Tibial nerve (tissue), 4 donors: ENCODE measurements at places on chromosomes 1 and 21. TPM values are rescaled to one million over a fixed set of nuclear protein-coding genes. Genes with fewer than 3 reads are reported as not detected.

DNA sequence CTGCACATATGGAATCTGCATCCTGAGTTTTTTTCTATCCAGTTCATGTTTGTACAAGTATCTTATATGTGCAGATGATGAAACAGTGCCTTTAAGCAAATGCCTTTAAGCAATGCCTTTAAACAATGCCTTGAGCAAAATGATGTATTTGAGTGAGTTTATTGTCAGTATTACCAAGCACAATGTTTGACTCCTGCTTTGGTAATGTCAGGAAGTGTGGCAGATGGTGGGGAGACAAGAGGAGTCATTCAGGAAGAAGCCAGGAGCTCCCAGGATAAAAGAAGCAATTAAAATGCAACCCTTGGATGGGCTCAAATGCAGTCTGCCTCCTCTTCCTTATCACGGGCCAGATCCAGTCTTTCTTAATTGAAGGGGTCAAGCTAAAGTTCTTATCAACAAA, 108.7 kb upstream of the KCNJ15 start:
- no peak overlapping the region for H3K4me3 ChIP-seq
- no peak overlapping the region for H3K27ac ChIP-seq
- peaks cover 3% of the 10 kb centered on the region for H3K27me3 ChIP-seq
- H3K36me3 ChIP-seq = no peaks in the 10 kb centered on the region

DNA sequence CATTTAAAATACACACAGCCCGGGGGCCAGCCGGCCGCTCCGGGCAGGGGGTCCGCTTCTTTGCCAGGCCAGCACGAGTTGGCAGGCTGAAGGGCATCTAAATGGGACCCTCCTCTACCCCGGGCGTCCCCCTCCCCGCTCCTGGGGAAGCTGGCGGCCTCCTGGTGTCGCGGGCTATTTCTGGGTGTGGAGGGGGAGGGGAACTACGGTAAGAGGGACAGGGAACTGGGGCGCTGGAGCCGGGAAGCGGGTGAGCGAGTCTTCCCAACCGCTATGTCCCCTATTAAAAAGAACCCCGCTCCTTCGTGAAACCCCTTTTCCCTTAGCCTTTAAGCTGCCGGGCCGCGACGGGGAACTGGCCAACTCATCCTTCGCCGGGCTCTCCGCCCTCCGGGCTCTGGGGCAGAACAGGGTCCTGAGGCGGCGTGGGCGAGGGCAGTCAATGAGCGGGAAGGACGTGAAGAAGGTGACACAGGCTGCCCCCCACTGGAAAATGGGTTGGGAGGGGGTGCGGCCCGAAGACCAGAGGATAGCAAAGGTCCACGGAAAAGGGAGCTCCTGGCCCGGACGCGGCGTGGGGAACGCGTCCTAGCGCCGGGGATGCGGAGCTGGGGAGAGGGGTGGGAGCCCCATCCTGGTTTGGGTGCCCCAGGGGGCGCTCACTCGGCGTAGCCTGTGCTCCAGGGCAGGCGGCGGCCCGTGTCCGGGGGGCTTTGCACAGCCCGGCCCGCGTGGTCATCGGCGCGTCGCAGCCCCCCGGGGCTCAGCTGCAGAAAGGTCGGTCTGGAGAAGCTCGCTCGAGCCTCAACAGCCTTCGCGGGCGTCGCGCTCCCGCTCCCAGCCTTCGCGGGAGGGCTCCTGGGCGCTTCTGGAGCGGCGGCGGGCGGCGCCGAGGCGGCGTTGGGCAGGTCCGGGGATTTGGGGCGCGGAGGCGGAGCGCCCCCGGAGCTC, 544 bp downstream of the PPM1J start:
- peak overlapping the region; percentile 81 for H3K4me3 ChIP-seq
- no peak for DNase-seq
- peaks cover 4% of the 10 kb centered on the region for H3K27me3 ChIP-seq
- H3K36me3 ChIP-seq = no peaks in the 10 kb centered on the region
- H3K4me1 ChIP-seq = peaks cover 16% of the 10 kb centered on the region

DNA sequence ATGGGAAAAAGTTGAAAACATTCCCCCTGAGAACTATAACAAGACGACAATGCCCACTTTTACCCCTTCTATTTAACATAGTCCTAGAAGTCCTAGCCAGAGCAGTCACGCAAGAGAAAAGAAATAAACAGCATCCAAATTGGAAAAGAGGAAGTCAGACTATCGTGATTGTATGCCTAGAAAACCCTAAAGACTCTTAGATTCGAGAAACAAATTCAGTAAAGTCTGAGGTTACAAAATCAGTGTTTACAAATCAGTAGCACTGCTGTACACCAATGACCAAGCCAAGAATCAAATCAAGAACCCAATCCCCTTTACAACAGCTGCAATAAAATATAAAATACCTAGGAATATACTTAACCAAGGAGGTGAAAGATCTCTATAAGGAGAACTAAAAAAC, 72.4 kb downstream of the POU2F1 start:
- no peak for DNase-seq
- peaks cover 5% of the 10 kb centered on the region for H3K4me1 ChIP-seq
- no peaks in the 10 kb centered on the region for H3K36me3 ChIP-seq
- H3K27me3 ChIP-seq = no peaks in the 10 kb centered on the region
- no peak overlapping the region for H3K4me3 ChIP-seq
- no peak overlapping the region for H3K27ac ChIP-seq

GRCh38 chr1:181016563-181016962, 6.1 kb downstream of the STX6 start:
- peaks cover 16% of the 10 kb centered on the region for H3K4me1 ChIP-seq
- no peak overlapping the region for H3K27ac ChIP-seq
- DNase-seq = no peak
- H3K27me3 ChIP-seq = no peaks in the 10 kb centered on the region
- no peaks in the 10 kb centered on the region for H3K36me3 ChIP-seq

DNA sequence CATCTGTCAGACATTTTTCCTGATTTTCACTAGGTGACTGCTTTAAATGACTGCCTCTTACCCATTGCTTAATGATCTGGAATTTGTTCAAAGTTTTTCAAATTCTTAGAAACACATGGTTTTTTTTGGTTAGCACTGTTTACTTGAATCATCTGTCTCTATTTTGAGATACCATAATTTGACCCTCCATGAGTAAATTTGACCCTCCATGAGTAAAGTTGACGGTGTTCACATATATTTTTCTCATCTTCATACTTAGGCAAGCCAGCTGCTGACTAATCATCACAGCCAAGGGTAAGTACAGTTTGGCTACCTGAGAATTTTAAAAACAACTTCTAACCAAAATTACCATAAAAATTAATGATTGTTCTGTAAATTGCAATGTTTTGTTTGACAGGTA, 586.5 kb downstream of the PTBP2 start:
- no peaks in the 10 kb centered on the region for H3K36me3 ChIP-seq
- no peak overlapping the region for H3K4me3 ChIP-seq
- no peak overlapping the region for H3K27ac ChIP-seq
- peaks cover 5% of the 10 kb centered on the region for H3K4me1 ChIP-seq

DNA sequence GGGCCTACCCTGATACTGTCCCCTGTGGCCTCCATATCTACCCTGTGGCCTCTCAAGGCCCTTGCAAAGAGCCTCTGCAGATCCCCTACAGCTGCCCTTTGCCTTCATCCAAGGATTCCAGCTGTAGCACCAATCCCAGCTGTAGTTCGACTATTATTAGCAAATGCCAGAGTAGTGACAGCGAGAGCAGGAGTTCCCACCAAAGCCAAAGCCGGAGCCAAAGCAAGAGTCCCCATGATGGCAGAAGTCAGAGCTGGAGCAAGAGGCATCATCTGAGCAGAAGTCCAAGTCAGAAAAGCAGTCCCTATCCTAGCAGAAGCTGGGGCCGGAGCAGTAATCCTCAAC, 2.7 kb downstream of the NSUN4 start:
- no peak overlapping the region for H3K27ac ChIP-seq
- H3K4me1 ChIP-seq = peaks cover 28% of the 10 kb centered on the region
- no peaks in the 10 kb centered on the region for H3K27me3 ChIP-seq
- H3K36me3 ChIP-seq = peaks cover 65% of the 10 kb centered on the region
- H3K4me3 ChIP-seq = no peak overlapping the region

GRCh38 chr1:213106298-213106697, 55.3 kb downstream of the RPS6KC1 start:
- no peak overlapping the region for H3K4me3 ChIP-seq
- peaks cover 14% of the 10 kb centered on the region for H3K4me1 ChIP-seq
- H3K27ac ChIP-seq = no peak overlapping the region
- H3K36me3 ChIP-seq = no peaks in the 10 kb centered on the region

DNA sequence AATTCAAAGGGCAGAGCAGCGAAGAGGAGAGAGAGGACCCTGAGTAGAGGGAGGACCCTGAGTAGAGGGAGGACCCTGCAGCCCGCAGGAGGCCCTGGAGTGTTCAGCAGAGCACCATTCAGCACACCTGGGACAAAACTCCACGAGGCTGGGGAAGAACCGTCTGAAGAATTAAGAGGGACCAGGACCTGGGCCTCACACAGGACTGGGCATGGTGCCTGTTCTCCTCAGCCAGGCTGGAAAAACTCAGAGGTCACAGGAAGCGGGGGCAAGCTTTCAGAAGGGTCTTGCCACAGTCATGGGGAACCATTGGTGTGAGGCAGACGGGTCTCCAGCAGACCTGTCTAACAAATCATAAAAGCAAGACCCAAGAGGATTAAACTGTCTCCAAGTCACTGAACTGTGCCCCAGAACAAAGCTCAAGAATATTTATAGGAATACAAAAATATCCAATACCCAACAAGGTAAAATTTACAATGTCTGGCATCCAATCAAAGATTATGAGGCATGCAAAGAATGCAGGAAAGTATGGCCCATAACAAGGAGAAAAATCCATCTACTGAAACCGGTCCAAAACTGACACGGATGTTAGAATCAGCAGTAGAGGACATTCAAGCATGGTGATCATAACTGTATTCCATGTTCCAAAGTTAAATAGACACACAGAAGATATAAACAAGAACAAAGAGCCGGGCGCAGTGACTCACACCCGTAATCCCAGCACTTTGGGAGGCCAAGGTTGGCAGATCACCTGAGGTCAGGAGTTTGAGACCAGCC, 30.6 kb downstream of the MORN1 start:
- no peak for DNase-seq
- no peaks in the 10 kb centered on the region for H3K4me1 ChIP-seq
- H3K27me3 ChIP-seq = no peaks in the 10 kb centered on the region
- no peak overlapping the region for H3K4me3 ChIP-seq

DNA sequence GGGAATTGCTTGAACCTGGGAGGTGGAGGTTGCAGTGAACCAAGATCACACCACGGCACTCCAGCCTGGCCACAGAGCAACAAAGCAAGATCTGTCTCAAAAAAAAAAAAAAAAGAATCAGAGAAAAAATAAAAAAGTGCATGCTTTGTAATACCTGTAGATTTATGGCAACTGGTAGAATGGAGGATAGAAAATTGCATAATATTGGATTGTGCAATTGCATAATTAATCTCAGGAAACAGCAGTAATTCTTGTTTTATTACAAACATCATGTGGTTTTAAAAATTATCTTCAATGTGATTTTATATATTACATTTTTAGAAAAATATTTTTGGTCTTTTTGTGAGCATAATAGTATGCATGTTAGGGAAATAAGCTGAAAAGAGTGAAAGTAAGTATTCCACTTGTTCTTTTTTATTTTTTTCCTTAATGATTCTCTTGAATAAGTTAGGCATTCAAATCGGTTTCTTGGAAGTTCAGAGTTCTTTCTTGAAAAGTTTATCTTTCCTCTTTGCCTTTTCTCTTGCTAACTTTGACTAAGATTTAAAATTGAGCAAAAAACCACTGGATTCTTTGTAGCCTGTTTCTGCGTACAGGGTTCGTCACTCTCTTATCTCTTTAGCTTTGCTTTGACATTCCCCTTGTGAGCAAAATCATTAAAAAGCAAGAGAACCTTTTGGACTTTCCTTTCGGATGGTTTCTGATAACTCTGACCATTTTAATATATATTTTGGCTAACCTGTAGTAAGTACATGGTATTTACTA, 127.5 kb upstream of the ADAMTS5 start:
- no peaks in the 10 kb centered on the region for H3K4me1 ChIP-seq
- no peak for DNase-seq
- H3K27ac ChIP-seq = no peak overlapping the region
- no peak overlapping the region for H3K4me3 ChIP-seq

DNA sequence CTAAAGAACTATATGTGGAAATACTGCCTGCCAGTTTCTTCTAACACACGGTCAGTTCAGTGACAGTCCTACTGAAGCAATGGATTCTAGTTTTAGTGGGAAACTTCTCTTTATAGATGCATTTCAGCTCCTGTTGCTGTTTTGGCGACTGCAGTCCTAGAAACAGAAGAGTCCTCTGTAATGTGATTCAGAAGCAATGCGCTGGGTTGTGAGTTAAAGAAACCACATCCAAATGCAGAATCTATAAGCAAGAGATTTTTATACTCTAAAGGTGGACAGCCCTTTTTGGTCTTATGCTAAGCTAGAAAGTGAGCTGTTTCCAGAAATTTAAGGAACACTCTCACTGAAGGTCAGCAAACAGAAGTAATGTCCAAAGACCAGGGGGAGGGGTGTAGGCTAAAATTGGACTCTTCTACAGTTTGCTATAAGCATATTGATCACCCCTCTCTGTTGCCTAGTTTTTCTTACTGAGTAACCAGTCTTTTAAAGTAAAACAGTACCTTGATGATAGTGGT, 30.8 kb downstream of the DUSP10 start:
- H3K27ac ChIP-seq = no peak overlapping the region
- H3K36me3 ChIP-seq = no peaks in the 10 kb centered on the region
- H3K4me1 ChIP-seq = no peaks in the 10 kb centered on the region
- H3K27me3 ChIP-seq = no peaks in the 10 kb centered on the region
- no peak overlapping the region for H3K4me3 ChIP-seq

- no peaks in the 10 kb centered on the region for H3K27me3 ChIP-seq
- no peak for DNase-seq
- no peak overlapping the region for H3K27ac ChIP-seq
- no peak overlapping the region for H3K4me3 ChIP-seq
- H3K36me3 ChIP-seq = peaks cover 6% of the 10 kb centered on the region
- no peaks in the 10 kb centered on the region for H3K4me1 ChIP-seq
These were observed 88.9 kb downstream of the UBR4 start for GRCh38 chr1:19121192-19121591.

- H3K36me3 ChIP-seq = no peaks in the 10 kb centered on the region
- no peak for DNase-seq
- no peak overlapping the region for H3K4me3 ChIP-seq
- H3K27me3 ChIP-seq = no peaks in the 10 kb centered on the region
These were observed 1192.1 kb upstream of the B3GALT2 start for GRCh38 chr1:194378517-194378916.

SEMA6C gene
- 21.6 TPM for total RNA-seq

FAM151A gene
- total RNA-seq = not detected

ENAH gene
- 31.4 TPM for total RNA-seq

AKT3 gene
- total RNA-seq = 76.0 TPM

TMEM52 gene
- 1.0 TPM for total RNA-seq

CACNA1S gene
- total RNA-seq = not detected

MTARC2 gene
- total RNA-seq = 39.3 TPM

SYPL2 gene
- total RNA-seq = 2.1 TPM

ADCY10 gene
- not detected for total RNA-seq

UMODL1 gene
- total RNA-seq = not detected
